ENCODE measurements at places on chromosomes 1 and 21.

DNA sequence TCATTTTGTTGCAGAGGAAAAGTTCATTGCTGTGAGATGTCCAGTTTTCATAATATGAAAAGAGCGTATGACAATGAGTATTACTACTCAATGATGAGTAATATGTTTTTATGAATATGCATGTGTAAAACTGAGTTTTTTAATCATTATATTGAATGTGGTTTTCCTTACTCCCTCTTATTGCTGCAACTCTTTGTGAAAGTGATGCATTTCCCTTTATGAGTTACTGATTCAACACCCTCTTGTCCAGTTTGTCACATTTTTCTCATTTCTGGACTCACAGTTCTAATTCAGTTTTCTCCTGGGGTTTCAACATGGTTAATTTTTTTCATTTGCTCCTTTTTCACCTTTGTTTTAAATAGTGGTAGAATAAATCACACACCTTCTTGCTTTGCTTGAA lies 35.2 kb upstream of the KCNJ15 start:
- DNase-seq: peak; percentile 65

- no peak for DNase-seq
Observed at GRCh38 chr1:147169171-147169570, 3.1 kb downstream of the PRKAB2 start.

- DNase-seq: no peak
Observed at GRCh38 chr1:97145321-97145956, 423.9 kb downstream of the PTBP2 start.

DNA sequence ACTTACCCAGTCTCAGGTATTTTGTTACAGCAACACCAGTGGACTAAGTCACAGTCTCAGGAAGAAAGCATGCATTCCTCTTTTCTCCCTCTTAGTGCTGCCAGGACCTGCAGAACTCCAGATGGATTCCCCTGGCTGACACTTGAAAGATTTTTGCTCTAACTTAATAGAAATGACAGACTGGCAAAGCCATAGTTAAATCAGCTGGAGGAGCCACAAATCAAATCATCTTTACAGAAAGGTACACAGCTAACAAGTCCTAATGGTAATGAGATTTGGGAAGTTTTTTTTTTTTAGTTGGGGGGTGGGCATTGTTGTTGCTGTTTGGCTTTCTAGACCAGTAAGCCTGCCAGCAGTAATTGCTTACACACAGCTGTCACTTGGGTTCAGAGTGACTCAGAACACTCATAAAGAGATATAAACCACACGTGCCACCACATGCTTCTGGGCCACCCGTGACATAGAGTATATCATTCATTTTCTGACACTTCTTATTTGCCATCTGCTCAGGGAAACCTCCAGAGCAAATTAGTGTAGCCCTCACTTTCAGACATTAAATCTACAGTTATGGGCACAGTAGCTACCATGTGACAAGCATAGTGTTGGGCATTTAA lies 72.4 kb downstream of the FH start:
- no peak for DNase-seq

- no peak for DNase-seq
Observed at GRCh38 chr1:66207484-66207883, 326.5 kb upstream of the SGIP1 start.

DNA sequence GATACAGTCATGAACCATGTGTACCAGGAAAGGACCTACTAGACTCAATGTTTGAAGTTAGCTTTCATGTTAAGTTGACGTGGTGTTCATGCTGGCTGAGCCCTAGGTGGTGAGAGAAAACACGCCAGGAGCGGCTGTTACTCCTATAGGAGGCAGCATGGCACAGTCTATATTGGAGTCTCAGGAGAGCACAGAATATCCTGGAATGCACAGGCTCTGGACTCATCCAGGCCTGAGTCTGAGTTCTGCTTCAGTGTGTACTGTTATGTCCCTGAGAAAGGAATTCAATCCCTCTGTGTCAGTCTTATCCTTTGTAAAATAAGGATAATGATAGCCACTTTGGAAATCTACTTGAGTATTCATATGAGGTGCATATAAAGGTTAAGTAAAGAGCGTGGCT lies 41.2 kb downstream of the DPT start:
- no peak for DNase-seq

GRCh38 chr1:25587290-25587689 lies 29.3 kb upstream of the MAN1C1 start:
- DNase-seq: no peak

GRCh38 chr1:12501661-12502060 lies 116.3 kb downstream of the DHRS3 start:
- DNase-seq: no peak

DNA sequence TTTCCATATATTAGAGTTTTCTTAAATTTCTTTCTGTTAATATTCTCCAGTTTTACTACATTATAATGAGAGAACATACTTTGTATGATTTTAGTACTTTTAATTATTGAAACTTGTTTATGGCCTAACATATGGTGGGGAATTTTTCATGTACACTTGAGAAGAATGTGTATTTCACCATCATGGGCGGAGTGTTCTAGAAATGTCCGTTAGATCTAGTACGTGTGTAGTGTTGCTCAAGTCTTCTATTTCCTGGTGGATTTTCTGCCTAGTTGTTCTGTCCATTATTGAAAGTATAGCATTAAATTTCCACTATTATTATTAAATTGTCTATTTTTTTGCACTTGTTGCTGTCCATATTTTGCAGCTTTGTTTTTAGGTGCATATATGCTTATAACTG lies 64.0 kb upstream of the RGS21 start:
- no peak for DNase-seq

DNA sequence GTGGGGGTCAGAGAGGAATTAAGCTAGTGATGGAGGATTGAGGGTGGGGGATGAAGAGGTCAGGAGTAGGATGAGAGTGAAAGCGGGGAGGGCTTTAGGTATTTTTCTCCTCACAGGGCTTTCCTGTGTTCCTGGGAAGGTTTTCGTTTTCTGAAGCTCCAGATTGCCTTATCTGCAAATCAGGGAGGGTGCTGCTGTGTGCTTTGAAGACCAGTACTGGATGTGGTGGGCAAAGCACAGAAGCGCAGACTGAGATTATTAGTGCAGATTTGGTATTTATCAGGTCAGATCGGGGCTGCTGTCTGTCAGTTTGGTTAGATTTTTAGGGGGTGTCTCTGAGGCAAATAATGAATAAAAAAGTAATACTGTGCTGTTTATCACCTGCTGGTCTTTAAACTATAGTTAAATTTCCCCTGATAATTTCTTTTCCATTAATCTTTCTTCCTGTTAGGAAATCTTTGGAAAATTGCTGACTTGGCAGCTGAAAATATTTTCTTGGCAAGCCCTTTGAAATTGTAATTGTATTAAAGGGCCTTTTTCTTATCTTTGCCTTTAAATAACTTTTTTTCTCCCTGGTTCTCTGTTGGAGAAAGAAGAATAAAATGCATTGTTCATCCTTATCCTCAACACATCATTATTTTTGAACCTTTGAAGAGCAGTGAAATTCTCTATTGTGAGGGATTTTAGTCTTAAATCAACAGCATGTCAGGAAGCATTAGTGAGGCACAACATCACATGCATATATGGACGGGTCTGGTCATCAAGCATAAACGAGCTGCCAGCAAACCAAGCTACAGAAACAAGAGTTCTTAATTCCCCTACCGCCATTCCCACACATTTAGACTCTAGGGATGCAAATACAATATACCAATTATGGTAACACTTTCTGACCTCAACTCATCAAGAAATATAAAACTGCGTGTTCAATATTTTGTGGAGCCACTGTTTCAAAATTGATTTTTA lies 139.6 kb downstream of the S1PR1 start:
- DNase-seq: no peak
